ENCODE measurements at places on chromosomes 7 and 10.

GRCh38 chr10:103197903-103198302 is 4.8 kb upstream of the NT5C2 start:
- no peak for DNase-seq

- DNase-seq, result no peak
These were observed 731.2 kb downstream of the TNS3 start for GRCh38 chr7:46850563-46851330.

- no peak for DNase-seq
These were observed 15.7 kb upstream of the STN1 start for GRCh38 chr10:103933557-103934121.

GRCh38 chr10:21519941-21520436 is 5.5 kb downstream of the SKIDA1 start:
- no peak for DNase-seq

DNA sequence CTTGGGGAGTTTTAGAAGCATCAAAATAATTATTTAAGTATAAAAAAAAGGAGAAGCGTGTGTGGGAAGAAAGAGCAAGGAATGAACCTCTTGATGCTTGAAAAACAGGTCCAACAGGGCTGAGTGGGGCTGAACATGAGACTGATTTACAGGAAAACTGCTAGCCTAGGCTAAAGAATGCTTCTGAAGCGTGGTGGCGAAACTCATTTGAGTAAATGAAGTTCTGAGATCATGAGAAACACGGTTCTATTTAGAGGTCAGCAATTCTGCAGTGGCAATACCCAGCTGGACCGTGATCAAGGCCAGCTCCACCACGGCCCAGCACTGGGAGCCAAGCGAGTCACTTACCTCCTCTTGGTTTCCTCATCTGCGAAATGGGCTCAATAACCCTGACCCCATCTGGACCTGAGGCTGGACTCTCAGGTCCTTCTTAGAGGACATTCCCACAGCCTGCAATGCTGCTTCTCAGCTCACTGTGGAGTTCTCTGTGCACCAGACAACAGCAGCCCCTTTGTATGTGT is 140.1 kb upstream of the ADAM12 start:
- no peak for DNase-seq

DNA sequence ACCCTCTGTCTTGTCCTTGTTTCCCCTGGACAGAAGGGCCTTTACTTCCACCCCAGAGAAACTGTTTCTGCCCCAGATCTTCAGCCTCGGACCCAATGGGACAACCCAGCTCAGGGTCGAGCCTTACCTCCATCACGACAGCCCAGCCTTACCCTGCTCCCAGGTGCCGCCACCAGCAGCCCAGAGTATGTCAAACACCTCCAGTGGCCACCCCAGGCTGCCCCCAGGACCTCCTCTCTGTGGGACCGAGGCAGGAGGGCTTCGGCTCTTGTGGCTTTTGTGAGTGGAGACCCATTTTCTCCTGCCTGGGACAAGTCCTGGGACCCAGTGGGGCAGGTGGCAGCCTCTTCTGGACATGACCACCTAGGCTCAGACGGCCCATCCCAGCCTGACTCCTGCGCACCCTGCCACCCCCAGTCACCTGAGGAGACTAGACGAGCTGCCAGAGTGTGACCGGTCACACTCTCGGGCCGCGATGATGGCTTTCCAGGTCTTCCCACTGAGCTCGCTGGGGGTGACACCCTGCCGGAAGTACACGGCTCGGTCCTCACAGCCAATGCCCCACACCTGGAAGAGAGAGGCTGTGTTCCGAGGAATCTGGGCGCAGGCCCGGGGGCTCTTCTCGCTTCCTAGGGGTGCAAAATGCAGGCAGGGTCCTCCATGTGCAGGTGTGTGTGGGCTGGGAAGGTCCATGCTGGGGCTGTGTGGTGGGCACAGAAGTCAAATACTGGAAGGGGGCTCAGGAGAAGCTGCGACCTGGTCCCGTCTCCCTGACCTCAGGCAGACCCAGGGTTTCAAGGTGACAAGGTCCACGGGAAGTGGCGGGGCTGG is 15.5 kb downstream of the TECPR1 start:
- DNase-seq, result no peak

- DNase-seq, result no peak
These were observed 696.7 kb upstream of the CELF2 start for GRCh38 chr10:10320956-10321355.

DNA sequence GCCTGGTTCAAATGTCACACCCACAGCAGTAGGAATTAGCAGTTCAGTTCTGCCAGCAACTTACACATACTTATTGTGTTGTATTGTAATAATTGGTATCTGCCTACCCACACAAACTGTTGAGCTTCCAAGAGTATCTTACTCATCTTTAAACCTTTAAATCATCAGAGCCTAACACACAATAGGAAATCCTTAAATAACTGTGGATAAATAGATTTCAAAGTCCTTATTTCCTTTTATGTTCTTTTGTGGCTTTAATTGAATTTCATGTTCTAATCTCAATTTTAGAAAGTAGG is 3.9 kb downstream of the CASD1 start:
- no peak for DNase-seq

- DNase-seq, result no peak
These were observed 15.6 kb downstream of the SNX10 start for GRCh38 chr7:26307226-26307625.

DNA sequence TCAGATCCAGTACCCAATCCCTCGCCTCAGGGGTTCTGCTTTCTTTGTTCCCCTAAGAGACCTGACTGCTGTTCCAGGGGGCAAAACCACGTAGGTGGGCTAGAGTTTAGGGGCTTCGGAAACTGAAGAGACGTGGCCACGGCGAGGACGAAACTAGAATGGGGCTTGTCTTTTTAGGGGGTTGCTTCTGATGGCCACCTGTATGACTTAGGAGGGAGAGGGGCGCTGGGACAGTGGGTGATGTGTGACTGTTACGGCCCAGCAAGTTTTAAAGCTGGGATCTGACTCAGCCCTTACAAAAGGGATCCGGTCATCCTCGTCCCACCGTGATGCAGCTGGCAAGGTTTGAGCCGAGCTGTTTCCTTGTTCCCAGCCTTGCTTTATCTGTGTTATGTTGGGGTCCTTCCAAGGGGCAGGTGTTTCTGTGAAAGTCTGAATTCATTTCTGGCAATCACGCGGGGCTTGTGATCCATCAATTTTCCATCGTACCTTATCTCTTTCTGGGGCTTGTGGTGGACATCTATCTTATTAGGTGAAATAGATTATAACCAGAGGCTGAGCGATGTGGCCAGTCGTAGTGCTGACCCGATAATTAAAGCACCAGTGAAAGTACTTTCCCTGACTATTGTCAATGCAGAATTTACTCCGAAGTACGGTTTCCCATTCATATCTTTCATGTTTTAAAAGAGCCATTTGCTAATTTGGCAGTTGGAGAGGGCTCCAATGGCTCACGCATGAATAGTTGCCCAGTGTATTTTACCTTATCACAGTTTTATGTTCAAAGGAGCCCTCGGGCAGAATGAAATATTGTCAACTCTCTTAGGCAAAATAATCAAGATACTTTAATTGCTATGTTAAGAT is 830 bp downstream of the MET start:
- DNase-seq, result no peak

GRCh38 chr7:66419210-66419609 is 209.5 kb upstream of the KCTD7 start:
- DNase-seq, result no peak
